Endodermal cell (in vitro differentiated cells): ENCODE measurements at places on chromosomes 2 and 18. TPM values are rescaled to one million over a fixed set of nuclear protein-coding genes. Genes with fewer than 3 reads are reported as not detected.
A peak's percentile ranks its signal among the peaks of the same experiment; 100 is the strongest.

GRCh38 chr2:106356291-106356690 lies 111.9 kb downstream of the RGPD3 start:
- peaks cover 7% of the 10 kb centered on the region for H3K4me1 ChIP-seq
- H3K27ac ChIP-seq, result no peak overlapping the region
- DNase-seq, result no peak
- H3K36me3 ChIP-seq, result no peaks in the 10 kb centered on the region

DNA sequence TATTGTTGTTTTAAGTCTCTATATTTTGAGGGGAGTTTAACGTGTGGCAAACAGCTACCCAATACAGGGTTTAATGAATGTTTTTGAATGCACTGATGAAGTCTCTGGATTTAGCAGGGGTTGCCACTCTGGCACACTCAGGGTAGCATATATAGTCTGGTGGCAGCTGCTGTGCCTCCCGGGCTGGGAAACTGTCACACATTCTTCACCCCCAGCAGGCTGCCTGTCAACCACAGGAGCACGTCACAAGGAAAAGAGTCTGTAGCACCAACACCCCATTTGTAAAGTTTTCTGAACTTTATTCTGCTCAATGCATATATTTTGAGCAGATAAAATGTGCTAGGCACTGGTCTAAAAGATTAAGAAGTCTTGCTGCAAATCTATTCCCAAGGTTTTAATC lies 39.3 kb downstream of the NGEF start:
- no peaks in the 10 kb centered on the region for H3K27me3 ChIP-seq
- peak; percentile 29 for DNase-seq
- no peak overlapping the region for H3K27ac ChIP-seq
- no peaks in the 10 kb centered on the region for H3K36me3 ChIP-seq
- H3K4me3 ChIP-seq, result no peak overlapping the region

DNA sequence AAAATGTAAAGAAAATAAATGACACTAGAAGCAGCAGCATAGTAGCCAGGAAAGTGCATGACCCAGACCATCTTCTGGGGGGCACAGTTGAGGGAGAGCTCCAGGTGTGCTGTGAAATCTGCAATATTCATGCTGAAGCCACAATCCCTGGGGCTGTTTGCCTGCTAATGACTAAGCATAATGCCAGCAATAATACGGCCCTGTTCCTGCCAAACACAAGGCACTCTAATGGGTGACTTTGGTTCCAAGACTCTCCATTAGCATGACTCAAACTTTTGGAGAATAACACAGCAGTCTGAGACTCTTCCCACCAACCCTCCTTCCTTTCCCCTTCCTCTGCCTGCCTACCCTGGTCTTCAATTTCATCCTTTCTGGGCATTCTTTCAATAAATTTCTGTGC lies 77.9 kb upstream of the DOCK10 start:
- DNase-seq, result no peak
- no peaks in the 10 kb centered on the region for H3K36me3 ChIP-seq
- H3K4me1 ChIP-seq, result no peaks in the 10 kb centered on the region
- H3K27me3 ChIP-seq, result no peaks in the 10 kb centered on the region
- H3K27ac ChIP-seq, result no peak overlapping the region

DNA sequence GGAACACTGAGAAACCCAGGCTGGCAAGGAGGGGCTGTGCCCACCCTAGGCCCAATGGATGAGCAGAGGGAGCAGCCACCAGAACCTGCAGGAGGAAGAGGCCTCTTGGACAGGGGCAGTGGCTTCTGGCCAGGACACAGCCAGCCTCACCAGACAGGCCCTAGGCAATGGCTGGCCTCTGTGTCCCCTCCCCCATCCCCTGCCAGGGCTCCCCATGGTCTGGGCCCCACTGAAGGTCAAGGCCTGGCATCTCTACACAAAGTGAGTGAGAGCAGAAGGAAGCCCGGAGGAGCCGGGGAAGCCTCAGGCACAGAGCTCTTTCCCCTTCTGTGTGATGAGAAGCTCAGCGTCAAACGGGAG lies 6.3 kb downstream of the PRLH start:
- no peak overlapping the region for H3K27ac ChIP-seq
- peak; percentile 72 for DNase-seq
- no peak overlapping the region for H3K4me3 ChIP-seq
- H3K27me3 ChIP-seq, result no peaks in the 10 kb centered on the region

DNA sequence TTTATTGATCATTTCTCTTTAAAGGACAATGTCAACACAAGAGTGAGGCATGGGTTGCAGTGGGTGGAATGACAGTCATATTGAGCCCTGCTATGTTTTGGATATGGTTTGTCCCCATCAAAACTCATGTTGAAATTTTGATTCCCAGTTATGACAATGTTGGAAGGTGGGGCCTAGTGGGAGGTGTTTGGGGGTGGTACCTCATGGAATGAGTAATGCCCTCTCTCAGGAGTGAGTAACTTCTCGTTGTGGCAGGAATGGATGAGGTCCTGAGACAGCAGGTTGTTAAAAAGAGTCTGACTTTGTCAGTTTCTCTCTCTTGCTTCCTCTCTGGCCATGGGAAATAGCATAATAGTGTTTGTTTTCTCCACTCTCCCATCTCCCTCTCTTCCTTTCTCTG lies 345.3 kb downstream of the DCC start:
- no peaks in the 10 kb centered on the region for H3K36me3 ChIP-seq
- H3K4me3 ChIP-seq, result no peak overlapping the region
- DNase-seq, result no peak
- H3K27me3 ChIP-seq, result no peaks in the 10 kb centered on the region

The FSIP2 gene
- total RNA-seq, result 5.1 to 8.7 TPM (median 8.4 TPM) in 3 replicates
